Epithelial cell of alveolus of lung (primary cell): ENCODE measurements at places on chromosomes 1 and 21. TPM values are rescaled to one million over a fixed set of nuclear protein-coding genes. Genes with fewer than 3 reads are reported as not detected.

The RASAL2 gene
- 8.5 and 8.7 TPM in 2 replicates for total RNA-seq

The C1orf226 gene
- 1.7 and 3.6 TPM in 2 replicates for total RNA-seq

The POLR3GL gene
- total RNA-seq, result 15.3 and 15.8 TPM in 2 replicates

The RPL5 gene
- 2,159 and 2,725 TPM in 2 replicates for total RNA-seq

The FAM151A gene
- total RNA-seq, result not detected in 2 replicates

The OLFML3 gene
- total RNA-seq, result 97.4 and 98.5 TPM in 2 replicates

The BNIPL gene
- total RNA-seq, result 0.13 and 2.3 TPM in 2 replicates

The NR0B2 gene
- total RNA-seq, result not detected in 2 replicates

The IRF6 gene
- total RNA-seq, result 1.1 and 5.4 TPM in 2 replicates

The KCNJ15 gene
- 0.88 and 4.9 TPM in 2 replicates for total RNA-seq

The AMY1B gene
- not detected in 2 replicates for total RNA-seq

The GRHL3 gene
- 0.13 TPM in 1 of 2 replicates, not detected in the other for total RNA-seq

The VASH2 gene
- 3.5 and 6.8 TPM in 2 replicates for total RNA-seq

The MRAP gene
- total RNA-seq, result not detected in 2 replicates

The E2F2 gene
- 1.2 and 2.3 TPM in 2 replicates for total RNA-seq

The LYPLA2 gene
- 37.8 and 86.4 TPM in 2 replicates for total RNA-seq

The AMIGO1 gene
- total RNA-seq, result 0.78 and 2.0 TPM in 2 replicates

The TNNT2 gene
- total RNA-seq, result 12.5 TPM in 1 of 2 replicates, not detected in the other

The EXO5 gene
- 9.1 and 25.4 TPM in 2 replicates for total RNA-seq

The CD48 gene
- total RNA-seq, result not detected in 2 replicates

The NBPF12 gene
- 1.7 and 3.4 TPM in 2 replicates for total RNA-seq

The CRABP2 gene
- total RNA-seq, result 38.1 and 68.6 TPM in 2 replicates

The ASPM gene
- 14.7 and 21.7 TPM in 2 replicates for total RNA-seq

The PRELP gene
- total RNA-seq, result under 0.01 TPM in 2 replicates

The F13B gene
- total RNA-seq, result not detected in 2 replicates

The SEC16B gene
- total RNA-seq, result 2.1 and 2.3 TPM in 2 replicates

The MSH4 gene
- total RNA-seq, result not detected in 2 replicates

The PDC gene
- total RNA-seq, result not detected in 2 replicates

The NCF2 gene
- 5.3 TPM in 1 of 2 replicates, not detected in the other for total RNA-seq

The FAM3B gene
- total RNA-seq, result not detected in 2 replicates

The MIGA1 gene
- 8.1 and 11.0 TPM in 2 replicates for total RNA-seq

The MPZ gene
- 1.4 and 2.1 TPM in 2 replicates for total RNA-seq

The MATN1 gene
- total RNA-seq, result under 0.01 TPM in 1 of 2 replicates, not detected in the other

The TCEANC2 gene
- 2.2 and 3.5 TPM in 2 replicates for total RNA-seq

The OR6F1 gene
- total RNA-seq, result not detected in 2 replicates

The RAVER2 gene
- total RNA-seq, result 4.5 and 7.0 TPM in 2 replicates

The FABP3 gene
- 109 TPM in 1 of 2 replicates, not detected in the other for total RNA-seq

The RBP7 gene
- total RNA-seq, result not detected in 2 replicates
